NCI-H1436 treated with DMSO at 0.1 percent for 48 hours (cell line): ENCODE measurements at places on chromosomes 3 and 15.
A peak's percentile ranks its signal among the peaks of the same experiment; 100 is the strongest.

DNA sequence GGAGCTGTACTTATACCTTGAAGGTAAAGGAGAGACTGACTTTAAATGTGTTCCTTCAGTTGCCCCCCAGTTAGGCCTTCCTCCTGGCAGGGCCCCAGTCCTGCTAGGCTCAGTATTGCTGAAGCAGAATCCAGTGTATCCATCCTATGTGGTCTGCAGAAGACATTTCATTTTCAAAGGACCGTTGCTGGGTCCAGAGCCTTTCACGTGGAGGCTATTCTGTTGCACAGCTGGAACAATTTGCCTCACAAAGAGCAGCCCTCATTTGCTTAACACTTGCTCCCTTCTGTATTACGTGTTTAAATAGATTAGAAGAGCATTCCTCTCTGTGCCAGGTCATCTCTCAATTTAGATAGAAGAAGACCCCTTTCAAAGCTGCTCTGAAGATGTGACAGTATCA lies 78.9 kb upstream of the CFAP20DC start:
- no peak for DNase-seq

GRCh38 chr3:159866201-159866746 lies 122.4 kb upstream of the IL12A start:
- DNase-seq: no peak

GRCh38 chr3:181880331-181880730 lies 168.6 kb downstream of the SOX2 start:
- DNase-seq: peak; percentile 66

- DNase-seq: no peak
Measured at GRCh38 chr3:155603302-155603701, 141.6 kb downstream of the PLCH1 start.

- DNase-seq: no peak
Measured at GRCh38 chr3:160796813-160797164, 40.8 kb downstream of the PPM1L start.

- DNase-seq: no peak
Measured at GRCh38 chr3:171284308-171285075, 175.7 kb downstream of the TNIK start.
